ENCODE measurements at places on chromosomes 1 and 21.

DNA sequence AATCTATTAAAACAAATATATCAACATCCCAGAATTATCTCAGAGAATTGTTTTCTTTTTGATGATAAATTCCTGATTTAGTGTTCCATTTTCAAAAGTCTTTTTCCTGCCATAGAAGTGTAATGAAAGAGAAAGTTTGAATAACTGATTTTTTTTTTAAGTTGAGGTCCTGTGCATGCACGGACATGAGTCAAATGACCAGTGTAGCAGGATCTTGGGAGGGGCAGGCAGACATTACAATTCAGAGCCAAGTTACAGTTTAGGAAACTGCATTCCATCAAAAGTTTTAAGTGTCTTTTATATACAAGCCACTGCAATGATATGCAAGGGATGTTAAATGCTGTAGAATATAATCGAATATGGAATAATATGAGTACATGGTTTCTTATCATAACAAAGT is 227.5 kb downstream of the HMCN1 start:
- no peak for DNase-seq

DNA sequence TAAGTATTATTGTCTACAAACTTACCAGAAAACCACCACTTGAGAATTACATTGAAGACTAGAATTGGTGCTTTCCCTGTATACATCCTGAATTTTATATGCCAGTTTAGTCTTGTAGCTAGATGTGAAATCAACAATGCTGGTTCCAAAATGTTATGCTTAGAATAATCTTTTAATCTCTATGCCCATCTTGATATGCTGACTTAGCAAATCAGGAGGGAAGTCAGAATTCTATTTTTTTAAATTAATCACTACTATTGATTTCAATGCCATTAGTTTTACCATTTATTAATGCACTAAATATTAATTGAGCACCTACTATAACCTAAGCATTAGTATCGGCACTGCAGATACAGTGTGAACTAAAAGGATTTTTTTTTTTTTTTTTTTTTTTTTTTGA is 641.6 kb upstream of the ADGRL4 start:
- no peak for DNase-seq

- DNase-seq = no peak
Observed at GRCh38 chr1:59124166-59124565, 172.7 kb upstream of the FGGY start.

DNA sequence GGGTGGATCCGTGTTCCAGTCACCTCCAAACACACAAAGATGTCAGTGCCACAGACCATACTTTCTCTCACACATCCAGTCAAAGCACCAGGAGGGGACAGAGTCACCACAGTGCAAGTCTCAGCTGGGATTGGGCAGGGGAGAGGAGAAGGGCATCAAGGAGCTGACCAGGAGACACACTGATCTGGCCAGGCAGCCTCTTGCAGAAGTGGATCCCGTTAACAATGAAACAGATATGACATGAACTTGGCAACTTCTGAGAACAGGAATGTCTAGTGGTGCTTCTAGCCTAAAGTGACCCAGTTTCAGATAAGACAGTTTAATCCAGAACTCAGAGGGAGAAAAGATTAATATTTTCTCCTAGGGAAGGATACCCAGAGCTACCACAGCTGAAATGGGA is 71.0 kb downstream of the HIVEP3 start:
- no peak for DNase-seq

DNA sequence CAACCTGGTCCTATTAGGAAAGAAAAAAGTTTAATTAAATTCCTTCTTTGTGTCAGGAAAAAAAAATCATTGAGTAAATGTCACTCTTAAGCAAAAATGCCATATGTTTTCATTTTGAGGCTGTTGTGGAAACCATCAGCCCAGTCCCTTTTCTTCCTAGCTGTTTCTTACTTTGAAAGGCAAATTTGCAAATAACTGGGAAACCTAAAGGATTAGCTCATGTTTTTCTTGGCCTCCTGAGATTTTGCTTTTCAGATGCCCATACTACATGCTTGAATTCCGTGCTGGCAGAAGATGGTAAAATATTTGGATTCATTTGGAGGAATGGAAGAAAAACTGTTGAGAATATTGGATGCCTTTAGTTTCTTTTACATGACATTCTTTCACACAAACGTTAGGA is 182.1 kb upstream of the ADAMTS5 start:
- DNase-seq = no peak

- no peak for DNase-seq
Observed at GRCh38 chr1:210736713-210737112, 397.2 kb downstream of the KCNH1 start.

DNA sequence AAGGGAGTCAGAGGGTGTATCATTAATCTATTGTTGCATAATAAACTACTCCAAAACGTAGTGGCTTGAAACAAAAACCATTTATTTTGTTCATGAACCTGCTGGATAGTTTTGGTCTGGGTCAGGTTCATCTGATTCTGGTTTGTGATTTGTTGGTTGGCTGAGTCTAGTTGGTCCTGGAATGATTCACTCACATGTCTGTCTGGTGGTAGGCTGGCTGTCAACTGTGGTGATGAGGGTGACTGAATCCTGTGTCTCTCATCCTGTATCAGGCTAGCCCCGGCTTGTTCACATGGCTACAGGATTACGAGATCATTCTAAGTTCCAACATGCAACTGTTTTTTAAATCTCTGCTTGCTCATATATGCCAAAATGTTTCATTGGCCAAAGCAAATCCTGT is 22.5 kb upstream of the SIKE1 start:
- DNase-seq = no peak

- no peak for DNase-seq
Observed at GRCh38 chr1:233998456-233998855, 94.0 kb downstream of the SLC35F3 start.

DNA sequence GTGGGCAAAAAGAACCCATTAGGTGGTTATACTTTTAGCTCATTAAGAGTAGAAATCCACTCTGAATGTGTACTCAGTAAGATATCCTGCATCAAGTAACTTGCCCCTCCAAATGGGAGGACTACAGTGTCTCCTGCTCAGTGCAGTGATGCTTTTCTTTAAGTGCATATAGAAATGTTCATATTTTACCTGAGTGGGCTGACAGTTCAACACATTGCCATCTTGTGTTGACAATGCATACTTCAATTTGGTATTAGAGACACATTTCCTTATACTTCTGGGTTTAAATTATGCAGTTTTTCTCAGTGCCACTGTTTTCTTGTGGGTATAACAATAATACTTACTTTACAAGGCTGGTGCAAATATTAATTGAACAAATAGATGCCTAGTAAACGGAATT is 318.6 kb upstream of the TMPRSS15 start:
- DNase-seq = no peak

DNA sequence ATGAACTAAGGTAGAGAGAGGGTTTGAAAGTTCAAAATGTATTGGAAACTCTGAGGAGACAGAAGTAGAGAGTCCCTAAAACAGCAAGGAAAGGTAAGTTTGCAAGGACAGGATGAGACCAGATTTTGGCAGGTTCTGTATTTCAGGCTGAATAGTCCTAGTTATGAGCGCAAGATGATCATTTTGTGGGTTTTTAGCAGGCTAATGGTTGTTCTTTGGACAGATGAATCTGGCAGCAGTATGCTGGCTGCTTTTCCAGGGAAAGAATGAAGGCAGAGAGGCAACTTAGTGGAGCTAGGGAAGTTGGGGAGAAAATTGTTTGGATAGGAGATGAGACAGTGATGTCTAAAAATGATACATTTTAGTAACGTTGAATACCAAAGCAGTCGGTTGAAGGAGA is 243.5 kb upstream of the NRIP1 start:
- DNase-seq = no peak

- DNase-seq = no peak
Observed at GRCh38 chr1:32904797-32905196, 3.6 kb upstream of the TMEM54 start.

DNA sequence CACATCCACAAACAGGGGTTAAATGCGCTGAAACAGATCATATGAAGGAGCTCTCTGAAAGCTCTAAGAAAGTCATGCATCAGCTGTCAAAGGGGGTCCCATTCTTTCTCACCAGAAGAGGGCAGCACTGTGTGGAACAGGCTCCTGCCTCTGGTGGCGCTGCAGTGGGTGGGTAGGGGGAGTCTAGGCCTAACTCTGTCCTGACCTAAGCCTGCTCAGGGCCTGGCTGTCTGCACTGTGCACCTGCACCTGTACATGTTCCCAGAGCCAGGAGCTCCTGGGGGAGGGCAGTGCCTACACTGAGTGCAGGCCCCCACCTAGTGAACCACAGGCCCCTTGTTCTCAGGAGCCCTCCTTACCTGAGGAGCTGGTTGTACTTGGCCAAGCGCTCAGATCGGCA is 16.0 kb downstream of the ENO1 start:
- peak; percentile 47 for DNase-seq

GRCh38 chr1:211633524-211633846 is 41.9 kb downstream of the NEK2 start:
- no peak for DNase-seq

GRCh38 chr1:208203848-208204609 is 40.2 kb downstream of the PLXNA2 start:
- no peak for DNase-seq

- no peak for DNase-seq
Observed at GRCh38 chr1:33791251-33791650, 72.6 kb upstream of the HMGB4 start.

DNA sequence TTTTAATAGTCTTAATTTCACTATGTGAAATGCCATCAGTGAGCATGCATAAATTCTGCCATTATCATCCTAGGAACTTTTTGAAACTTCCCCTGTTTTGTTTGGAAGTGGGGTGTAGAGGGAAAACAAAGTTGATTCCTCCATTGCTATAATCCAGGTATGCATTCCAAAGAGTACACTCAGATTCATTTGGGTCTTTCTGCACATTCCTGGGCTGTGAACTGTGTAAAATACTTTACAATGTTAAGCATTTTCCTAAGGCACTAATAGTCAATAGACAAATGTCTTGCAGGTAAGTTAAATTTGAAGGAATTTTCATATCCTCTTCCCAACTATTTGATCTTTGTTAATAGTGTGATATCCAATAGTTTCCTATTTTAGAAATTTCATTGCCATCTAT is 36.2 kb downstream of the SGIP1 start:
- no peak for DNase-seq

DNA sequence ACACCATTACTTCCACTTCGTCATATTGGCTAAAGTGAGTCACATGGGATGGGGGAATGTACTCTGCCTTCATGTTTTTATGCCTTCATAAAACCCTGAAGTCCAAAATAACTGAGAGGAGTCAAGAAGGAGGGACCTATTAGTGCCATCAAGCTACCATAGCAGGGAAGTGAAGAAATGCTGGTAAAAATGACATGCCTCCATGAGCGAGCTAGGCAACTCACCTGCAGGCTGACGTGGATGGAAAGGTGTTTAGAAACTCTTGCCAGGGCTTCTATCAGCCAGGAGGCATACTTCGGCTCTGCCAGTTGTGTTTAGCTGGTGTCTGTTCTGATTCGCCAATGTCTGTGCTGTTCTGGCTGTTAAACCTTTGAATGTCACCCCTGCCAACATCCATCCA is 424.4 kb upstream of the USP24 start:
- no peak for DNase-seq

DNA sequence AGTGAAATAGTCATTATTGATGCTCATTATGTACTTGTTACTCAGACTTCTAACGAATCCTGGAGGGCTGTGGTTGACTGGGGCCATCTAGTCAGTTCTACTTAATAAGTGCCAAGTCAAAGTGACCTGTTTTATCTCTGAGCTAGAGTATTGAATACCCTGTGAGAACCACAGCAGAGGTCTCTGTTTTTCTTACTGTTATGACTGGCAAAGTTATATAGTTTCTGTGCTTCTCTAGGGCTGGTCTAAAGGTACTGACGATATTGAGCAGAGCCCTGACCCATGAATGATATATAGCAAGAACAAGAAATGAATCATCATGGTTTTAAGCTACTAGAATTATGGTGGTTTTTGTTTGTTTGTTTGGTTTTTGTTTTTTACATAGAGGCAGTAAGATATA is 555.8 kb downstream of the PLA2G4A start:
- DNase-seq = no peak

GRCh38 chr1:39205102-39205780 is 746 bp downstream of the MACF1 start:
- peak; percentile 75 for DNase-seq

GRCh38 chr1:1175221-1176062 is 1.8 kb downstream of the TTLL10 start:
- DNase-seq = no peak

DNA sequence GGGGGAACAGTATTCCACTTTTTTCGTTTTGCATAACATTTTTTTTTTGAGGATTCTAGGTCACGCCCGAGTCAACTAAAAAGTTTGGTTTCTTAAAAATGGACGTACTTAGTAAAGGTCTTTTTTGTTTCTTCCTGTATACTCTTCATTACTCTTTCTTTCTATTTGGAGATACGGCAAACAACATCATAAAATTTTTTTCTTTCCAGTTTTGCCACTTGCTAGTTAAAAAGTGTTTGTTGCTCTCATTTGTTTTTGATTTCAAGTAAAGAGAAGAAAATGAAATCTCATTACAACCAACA is 788 bp upstream of the MPC2 start:
- no peak for DNase-seq

DNA sequence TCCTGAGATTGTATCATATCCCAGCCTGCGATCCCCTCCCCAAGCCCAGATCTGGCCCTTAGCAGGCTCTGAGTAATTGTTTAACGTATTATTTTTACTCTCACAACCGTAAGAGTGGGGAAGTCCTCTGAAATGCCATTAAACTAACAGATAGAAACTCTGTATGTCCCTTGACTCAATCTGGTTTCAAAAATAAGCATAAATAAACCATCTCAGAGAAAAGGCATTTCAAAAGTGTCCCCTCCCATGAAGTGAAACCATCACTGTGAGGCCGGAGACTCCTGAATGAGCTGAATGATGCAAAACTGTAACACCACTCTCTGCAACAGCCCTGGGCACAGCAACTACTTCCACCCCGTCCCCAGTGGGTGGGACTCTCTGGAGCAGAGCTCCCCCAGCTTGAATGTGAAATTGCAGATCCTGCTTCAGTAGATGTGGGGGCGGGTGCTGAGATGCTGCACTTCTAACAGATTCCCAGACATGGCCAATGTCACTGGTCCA is 104.1 kb downstream of the SYF2 start:
- DNase-seq = no peak

GRCh38 chr1:160251687-160252526 is 10.4 kb downstream of the DCAF8 start:
- DNase-seq = peak; percentile 49

DNA sequence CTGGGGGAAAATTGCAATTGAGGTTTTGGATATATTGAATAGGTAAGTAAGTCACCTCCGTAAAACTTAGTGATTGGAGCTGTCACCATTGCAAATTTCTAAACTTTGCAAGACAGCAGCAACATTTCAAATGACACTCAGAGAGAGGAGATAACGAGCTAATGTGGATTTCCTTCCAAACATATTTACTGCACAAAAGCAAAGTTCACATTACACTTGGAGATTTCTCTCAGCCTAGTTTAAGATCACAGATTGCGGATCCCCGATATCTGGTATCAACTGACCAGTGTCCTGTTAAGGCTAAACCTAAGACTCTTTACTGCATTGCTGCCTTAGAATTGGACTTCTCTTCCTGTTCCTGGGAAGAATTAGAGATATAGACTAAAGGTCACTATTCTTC is 47.5 kb downstream of the ZNF697 start:
- no peak for DNase-seq

- peak; percentile 9 for DNase-seq
Observed at GRCh38 chr1:193070942-193071341, 11.5 kb downstream of the RO60 start.

GRCh38 chr1:47592296-47593012 is 154.6 kb downstream of the FOXD2 start:
- DNase-seq = no peak

Data from activated naive CD4-positive, alpha-beta T cell treated with Interleukin-2 at 50 U/mL for 16 hours (primary cell).